ENCODE measurements at places on chromosomes 1 and 21.

DNA sequence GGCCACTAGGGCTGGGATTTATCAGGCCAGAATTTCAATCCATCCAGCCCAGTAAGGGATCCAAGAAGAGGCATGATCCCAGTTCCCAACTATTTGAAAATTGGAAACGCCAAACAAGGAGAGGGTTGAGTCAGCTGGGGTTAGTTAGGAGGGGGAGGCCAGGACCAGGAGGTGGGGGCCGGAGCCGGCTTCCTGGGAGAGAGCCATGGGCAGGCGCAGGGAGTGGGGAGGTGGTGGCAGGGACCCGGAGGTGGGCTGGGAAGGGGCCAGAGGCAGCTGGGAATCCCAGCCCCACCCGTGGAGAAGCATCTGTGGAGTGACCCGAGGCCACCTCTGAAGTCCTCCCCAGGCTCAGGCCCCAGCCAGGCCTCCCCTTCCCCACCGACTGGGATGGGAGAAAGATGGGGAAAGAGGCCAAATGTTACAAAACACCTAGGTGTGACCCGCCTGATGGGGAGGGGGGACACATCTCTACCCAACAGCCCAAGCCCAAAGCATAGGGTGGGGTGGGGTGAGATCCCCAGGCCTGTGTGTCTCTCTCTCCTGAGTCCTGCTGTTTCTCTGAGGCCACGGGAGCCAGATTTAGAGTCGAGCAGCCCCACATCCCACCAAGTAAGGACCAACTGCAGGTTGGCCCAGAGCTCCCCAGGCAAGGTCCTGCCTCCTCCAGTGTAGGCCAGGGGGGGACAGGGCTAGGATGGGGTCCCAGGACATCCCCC, 10.1 kb downstream of the HSPG2 start:
- DNase-seq: no peak

- no peak for DNase-seq
These were observed 1.4 kb downstream of the UCK2 start for GRCh38 chr1:165828669-165829329.

- DNase-seq: no peak
These were observed 631 bp downstream of the SHISA4 start for GRCh38 chr1:201889090-201889968.

DNA sequence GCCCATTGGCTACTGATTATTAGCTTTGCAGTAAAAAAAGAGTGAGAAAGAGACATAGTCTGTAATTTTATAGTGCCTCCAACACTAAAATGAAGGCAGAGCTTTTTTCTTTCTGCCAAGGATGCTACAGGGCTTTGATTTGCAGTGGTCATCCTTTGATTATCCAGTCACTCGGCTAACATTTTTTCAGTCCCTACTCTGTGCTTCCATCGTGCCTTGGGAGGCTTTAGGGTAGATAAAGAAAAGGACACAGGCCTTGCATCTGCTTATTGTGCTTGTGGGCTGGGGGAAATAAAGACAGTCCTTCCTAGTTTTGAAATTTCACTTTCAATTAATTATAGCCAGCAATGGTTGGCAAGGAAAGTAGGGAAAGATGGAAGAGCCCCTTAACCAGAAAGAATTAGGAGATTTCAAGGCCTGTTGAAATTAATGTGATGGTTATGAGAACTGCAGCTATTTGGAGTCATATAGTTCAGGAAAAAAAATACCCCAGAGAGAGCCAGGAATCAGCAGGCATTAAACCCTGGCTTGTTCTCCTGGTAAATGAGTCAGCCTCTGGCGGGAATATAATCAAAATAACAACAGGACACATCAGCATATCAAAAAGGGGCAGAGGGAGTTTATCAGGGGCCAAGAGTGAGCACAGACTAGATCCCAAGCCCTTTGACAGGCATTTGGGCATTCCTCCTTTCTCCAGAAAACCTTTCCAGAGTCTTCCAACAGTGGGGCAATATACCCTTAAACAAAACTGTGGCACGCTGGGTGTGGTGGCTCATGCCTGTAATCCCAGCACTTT, 27.4 kb downstream of the CACHD1 start:
- DNase-seq: no peak

DNA sequence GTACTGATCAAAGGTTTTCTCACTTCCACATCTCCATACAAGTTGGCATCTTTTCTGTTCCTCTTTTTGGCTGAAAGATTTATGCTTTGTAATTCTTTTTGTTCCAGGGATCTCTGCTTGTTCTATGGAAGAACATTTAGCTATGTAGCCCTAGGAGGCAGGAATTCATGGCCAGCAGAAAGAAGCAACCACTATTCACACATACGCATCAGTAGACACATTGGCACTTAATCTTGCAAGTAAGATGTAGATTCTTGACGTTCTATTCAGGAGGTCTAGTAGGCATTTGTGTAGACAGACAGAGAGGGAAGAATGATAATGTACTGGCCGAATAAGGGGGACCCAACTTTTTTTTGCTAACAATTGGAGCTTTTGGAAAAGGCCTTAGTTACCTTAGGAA, 336.0 kb downstream of the NUF2 start:
- DNase-seq: no peak

GRCh38 chr1:23198373-23198772, 18.9 kb downstream of the HTR1D start:
- no peak for DNase-seq

DNA sequence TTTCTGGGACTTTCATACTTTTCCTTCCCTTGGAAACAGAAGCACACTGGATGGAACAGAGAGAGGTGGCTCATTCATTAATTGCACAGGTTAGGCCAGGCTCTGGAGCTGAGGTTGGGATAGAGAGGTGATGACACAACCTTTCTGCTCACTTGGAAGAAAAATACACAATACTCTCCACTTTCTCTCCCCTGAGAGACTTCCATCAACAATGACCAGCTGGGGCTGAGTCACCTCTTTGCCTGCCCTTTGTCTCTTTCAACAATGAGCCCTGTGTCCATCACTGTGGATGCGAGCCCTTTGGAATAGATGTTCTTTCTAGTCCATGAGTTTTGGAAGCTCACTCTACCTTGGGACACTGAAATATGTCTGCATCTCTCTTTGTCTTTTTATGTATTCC, 43.1 kb downstream of the ATP2B4 start:
- no peak for DNase-seq

- DNase-seq: no peak
These were observed 56.2 kb downstream of the EVA1C start for GRCh38 chr21:32468681-32469111.

- no peak for DNase-seq
These were observed 154.5 kb upstream of the GORAB start for GRCh38 chr1:170377440-170377839.

GRCh38 chr1:6185635-6186382, 5.7 kb upstream of the CHD5 start:
- no peak for DNase-seq

GRCh38 chr1:219517031-219517430, 95.9 kb downstream of the ZC3H11B start:
- no peak for DNase-seq

- DNase-seq: no peak
These were observed 139.8 kb downstream of the AK5 start for GRCh38 chr1:77421504-77422233.

DNA sequence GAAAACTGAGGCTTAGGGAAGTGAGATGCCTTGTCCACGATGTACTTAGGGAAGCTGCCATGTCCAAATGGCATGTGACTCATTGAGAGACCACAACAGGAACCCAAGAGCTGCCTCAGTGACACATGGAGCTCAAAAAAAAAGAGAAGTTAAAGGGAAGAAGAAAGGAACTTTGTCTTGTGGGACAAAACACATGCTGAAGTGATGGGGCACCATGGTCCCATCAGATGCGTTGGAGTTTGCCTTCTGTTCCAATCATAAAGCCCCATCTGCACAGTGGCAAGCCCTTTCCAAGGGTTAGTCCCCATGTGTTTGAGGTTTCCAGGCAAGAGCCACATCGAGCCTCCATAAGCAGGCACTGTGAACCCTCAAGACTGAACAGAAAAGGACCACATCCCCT, 8.0 kb downstream of the MED8 start:
- no peak for DNase-seq

GRCh38 chr1:3162322-3162882, 93.4 kb downstream of the PRDM16 start:
- no peak for DNase-seq

GRCh38 chr1:163174524-163175437, 27.9 kb downstream of the RGS5 start:
- DNase-seq: no peak

- no peak for DNase-seq
These were observed 21.8 kb upstream of the LHX4 start for GRCh38 chr1:180208264-180208663.

- DNase-seq: no peak
These were observed 12.0 kb upstream of the WNT3A start for GRCh38 chr1:227994632-227995300.

DNA sequence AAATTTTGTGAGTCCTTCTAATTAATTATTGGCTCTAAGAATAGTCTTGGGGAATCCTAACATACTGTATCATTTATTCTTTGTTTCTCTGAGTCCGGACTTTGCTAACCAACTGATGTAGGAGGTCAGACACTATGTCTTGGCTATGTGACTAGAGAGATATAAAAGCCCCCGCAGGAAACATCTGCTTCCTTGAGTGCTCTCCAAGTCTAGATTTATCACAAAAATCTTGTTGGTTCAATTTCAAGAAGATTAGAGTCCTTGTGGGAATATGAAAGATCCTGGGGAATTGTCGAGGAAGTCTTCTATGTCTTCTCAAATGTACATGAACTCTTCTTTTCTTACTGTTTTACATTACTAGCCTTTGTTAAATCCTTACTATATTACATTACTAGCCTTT, 1712.5 kb downstream of the NCAM2 start:
- no peak for DNase-seq

DNA sequence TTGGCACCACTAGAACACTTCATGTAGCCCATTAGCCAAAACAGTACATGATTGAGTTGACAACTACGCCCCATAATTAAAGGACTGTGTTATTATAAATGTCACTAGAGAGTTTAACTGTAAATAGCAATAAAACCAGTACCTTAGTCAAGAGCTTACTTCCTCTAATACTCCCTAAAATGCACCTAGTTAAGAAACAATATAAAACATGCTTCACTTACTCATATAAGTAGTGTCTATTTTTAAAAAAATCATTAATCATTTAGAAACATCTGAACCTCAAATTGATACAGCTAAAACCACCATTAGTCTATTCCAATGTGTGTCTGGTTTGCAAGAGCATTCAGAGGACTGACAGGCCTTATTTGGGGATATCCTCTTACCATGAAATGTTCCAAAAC, 25.3 kb downstream of the PTP4A2 start:
- DNase-seq: no peak

DNA sequence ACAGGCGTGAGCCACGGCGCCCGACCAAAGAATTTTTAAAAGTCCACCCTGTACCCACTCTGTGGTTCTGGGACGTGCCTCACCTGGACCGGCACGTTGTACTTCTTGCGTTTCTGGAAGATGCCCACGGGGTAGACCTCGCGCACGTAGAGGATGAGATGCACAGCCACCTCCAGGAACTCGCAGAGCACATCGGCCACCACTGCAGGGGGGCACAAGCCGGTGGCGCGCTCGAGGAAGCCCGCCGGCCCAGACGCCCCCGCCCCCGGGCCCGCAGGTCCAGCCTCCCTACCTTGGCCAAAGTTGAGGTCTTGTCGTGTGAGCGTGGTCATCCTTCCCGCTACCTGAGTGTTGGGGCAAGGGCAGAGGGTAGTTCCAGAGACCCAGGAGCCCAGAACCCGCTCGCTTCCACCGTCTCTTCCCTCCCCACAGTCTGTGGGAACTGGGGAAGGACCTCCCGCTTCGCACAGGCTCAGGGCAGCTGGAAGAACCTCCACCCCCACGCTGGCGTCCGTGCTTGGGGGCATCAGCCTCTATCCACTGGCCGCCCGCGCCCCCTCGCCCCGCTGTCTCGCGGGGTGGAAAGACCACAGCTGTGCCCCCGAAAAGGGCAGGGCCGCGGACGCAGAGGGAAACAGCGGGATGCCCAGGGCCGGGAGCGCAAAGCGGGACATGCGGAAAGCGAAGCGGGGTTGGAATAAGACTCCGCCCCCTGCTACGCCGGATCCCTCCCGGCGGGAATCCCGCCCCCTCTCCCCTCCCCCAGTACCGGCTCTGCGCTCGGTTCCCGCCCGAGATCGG, 478 bp downstream of the MAD2L2 start:
- no peak for DNase-seq

GRCh38 chr21:34598931-34599400, 15.9 kb downstream of the RCAN1 start:
- no peak for DNase-seq

GRCh38 chr1:156082309-156083091, at the start of gene MEX3A:
TSS of gene MEX3A (minus strand) at chr1:156082465. CDS start at chr1:156081998, 467 bp downstream.
- peak; percentile 49 for DNase-seq

GRCh38 chr1:15843826-15844572, 3.5 kb upstream of the SPEN start:
- DNase-seq: no peak

DNA sequence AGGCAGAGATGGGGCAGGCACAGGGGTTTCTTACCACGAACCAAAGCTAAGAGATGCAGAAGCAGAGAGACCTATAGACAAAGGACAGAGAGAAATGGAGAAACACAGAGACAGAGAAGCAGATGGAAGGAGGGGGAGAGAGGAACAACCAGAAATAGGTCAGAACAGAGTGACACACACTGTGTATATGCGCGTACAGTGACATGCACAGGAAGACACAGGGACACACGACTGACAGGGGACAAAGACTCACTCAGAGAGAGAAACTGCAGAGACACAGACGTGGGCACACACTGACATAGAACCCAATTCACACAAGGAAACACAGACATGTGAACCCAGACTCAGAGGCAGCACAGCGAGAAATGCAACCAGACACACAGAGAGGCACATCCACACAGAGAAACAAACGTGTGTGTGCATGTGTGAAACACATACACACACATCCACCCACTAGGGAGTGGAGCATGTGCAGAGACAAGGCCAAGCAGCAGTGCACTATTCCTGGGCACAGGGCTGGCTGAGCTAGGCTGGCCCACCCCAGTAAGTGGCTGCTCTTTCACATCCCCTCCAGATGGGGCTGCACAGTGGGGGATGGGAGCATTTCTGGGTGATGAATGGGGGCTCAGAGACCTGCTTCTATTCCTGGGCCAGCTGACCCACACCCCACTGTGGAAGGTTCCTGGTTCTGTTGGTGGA, 123.4 kb upstream of the CSF3R start:
- DNase-seq: no peak
